ENCODE measurements at places on chromosomes 4 and X.

DNA sequence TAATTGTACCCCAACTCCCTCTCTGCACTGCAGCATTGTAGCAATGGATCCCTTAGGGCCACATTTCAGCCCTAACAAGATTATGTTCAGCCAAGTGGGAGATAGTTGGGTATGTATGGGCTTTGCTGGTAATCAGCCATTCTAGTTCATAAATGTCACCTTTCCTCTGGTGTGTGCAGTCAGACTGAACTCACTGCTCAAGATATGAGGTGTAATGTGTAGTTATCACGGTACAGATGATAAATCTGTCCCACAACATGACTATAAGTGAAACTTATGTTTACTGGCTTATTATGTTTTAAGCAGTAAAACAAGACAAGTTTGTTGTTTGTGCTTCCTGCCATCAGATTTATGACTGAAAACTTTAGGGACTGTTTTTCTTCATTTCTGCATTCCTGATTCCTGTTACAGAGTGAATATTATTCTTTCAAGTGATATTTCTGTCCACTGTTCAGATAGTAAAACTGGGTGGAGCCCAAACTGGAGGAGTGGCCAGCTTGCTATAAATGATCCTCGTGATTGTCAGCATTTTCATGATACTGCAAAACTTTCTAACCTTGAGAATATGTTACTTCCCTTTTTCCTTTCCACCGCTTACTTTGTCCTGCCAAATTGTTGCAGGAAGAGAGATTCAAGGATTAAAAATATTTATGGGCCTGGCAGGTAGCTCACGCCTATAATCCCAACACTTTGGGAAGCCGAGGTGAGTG lies 44.9 kb downstream of the ANAPC4 start:
- no peak for DNase-seq

DNA sequence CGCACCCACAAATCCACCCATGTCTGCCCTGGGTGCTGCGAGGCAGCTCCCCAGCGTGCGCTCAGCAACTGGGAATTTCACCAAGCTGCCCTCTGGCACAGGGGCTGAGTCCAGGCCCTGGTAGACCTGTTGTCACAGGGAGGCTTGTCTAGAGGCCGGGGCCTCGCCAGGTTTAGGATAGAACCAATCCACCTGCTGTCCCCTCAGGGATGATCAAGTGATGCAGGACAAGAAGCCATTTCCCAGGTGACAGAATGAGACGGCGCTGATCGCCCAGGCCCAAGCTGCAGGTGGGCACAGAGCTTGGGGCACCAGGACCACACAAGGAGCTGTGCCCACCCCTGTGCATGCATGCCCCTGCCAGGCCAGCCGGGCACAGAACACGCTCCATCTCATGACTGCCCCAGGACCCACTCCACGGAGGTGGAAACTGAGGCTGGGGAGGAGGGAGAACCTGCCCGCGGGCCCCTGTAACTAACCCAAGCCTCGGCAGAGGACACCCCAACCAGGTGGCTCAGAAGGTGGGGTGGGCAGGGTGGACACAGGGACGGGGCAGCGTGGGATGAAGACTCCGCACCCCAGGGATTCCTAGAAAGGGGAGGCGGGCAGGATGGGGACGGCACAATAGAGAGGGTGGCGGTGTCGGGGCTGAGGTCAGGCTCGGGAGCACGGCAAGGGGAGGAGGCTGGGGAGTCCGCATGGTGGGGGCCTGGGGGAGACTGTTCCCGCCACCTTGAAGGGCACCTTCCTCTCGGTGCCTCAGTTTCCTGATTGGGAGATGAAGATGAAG lies 78.0 kb downstream of the ZFYVE28 start:
- no peak for DNase-seq

DNA sequence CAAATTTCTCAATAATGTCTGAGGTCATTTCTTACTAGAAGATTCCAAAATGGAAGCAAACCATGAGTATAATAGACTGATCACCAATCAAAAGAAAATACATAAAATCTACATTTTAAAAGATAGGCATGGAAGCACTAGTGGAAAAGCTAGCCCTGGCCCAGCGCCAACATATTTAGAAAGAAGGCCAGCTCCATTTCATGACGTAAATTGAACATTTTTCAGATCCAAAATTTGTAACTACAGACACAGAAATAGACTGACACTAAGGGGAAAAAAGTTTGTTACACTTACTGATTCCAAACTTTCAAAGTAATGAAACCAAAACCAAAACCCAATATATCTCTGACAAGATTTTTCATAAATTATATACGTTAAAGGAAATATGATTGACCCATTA lies 117.7 kb downstream of the ADAMTS3 start:
- no peak for DNase-seq

GRCh38 chrX:132668178-132668577 lies 179.3 kb upstream of the MBNL3 start:
- DNase-seq, result no peak

DNA sequence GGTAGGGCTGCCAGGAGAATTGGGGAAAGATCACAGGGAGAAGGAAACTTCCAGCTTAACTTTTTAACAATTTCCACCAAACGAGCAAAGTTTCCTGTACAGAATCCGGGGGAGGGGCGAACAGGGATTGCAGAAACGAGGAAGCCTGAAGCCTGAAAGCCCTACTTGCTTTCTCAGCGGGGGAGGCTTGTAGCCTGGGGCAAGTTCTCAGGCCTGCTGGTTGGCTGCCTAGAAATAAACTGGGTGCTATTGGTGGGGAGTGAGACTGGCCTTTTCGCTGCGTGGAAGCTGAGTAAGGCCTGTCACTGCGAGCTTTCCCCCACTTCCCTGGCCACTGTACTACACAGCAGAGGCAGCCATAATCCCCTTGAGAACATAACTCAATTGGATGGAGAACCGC lies 110.8 kb upstream of the ATP8A1 start:
- DNase-seq, result no peak

GRCh38 chr4:47278631-47279030 lies 184.9 kb downstream of the COMMD8 start:
- DNase-seq, result no peak

DNA sequence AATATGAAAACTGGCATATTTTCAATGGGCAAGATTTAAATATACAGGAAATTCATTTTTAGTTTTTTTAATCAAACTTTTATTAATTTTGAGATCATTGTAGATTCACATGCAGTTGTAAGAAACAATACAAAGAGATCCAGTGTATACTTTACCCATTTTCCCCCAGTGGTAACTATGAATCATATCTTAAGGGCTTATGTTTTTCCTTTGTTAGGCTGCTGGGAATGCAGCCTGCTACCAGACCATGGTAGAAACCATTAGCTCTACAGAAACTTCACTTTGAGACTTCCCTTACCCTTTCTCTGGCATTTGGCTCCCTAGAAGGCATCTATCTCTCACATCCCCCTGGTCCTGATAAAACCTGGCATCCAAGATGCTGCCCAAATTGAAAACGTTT lies 147.6 kb upstream of the EOLA2 start:
- DNase-seq, result no peak

- DNase-seq, result no peak
Observed at GRCh38 chr4:1751919-1752283, 30.6 kb downstream of the TACC3 start.

DNA sequence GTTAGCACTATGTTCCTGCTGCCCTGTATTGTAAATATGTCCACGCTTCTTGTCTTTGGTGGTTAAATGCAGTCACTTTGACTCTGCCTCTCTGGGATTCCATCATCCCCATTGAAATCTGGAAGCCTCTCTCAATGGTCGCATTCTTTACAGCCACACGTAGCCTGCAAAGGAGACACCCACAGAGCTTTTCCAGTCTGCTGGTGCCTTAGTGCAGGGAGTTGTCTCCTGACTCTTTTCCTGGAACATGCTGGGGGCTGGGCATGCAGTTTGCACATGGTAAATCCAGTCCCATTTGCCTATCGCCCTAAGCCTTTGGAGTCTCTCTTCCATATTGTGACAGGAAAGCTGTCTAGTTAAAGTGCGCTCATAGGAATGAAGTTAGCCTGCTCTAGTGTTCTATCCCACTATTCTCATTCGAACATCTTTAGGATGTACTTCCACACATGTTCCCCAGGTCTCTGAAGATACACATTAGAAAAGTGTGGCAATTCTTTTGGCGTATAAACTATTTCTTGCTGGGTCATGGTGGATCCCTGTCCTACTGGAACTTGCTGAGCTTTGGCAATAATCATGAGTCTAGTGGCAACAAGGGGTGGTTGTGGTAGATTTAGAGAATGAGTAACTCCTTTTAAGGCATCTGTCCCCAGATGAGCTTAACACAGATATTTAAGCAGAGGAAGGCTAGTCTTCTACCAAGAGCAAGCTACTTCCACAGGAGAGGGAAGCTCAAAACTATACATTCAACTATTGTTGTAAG lies 33.7 kb downstream of the COQ2 start:
- no peak for DNase-seq

- no peak for DNase-seq
Observed at GRCh38 chrX:123155327-123155726, 28.8 kb upstream of the GRIA3 start.

- no peak for DNase-seq
Observed at GRCh38 chr4:164639001-164639400, 114.9 kb upstream of the SMIM31 start.

GRCh38 chr4:39970671-39971640 lies 6.8 kb downstream of the PDS5A start:
- DNase-seq, result no peak

DNA sequence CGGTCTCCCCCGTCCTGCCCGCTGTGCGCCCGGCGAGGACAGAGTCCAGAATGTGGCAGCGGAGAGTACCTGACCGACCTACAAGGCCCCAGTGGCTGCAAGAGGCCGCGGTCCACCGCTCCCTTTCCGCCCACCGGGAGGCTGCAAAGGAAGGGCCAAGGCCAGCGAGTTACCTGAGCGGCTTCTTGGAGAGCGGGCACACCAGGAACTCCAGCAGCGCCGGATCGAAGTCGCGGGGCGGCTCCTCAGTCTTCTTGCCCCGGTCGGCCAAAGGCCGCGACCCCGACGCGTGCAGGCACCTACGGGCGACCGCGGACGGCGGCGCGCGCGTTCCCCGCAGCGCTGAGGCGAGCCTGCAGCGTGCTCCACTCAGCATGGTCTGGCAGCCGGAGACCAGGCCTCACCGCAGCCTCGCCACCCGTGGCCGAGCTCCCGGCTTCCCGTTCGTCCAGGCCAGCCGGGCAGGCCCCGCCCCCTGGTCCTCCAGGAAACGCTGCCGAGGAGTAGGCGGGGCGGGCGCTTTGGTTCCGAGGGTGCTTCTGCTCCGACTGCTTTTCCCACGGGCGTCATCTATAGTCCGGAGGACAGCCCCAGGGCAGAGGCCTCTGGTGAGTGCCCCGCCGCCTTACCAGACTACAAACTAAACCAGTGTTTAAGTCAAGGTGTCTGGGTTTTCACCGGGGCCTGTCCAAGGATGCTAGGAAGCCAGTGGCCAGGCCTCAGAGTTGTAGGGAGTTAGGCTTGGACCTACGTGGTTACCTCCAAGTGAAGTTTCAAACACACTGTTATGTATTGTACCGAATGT lies at the start of gene PYURF:
Gene PYURF (minus strand): TSS at position 452 of the 805 bp plus-strand sequence. CDS start 76 bp downstream, at position 376.
- peak; percentile 70 for DNase-seq

DNA sequence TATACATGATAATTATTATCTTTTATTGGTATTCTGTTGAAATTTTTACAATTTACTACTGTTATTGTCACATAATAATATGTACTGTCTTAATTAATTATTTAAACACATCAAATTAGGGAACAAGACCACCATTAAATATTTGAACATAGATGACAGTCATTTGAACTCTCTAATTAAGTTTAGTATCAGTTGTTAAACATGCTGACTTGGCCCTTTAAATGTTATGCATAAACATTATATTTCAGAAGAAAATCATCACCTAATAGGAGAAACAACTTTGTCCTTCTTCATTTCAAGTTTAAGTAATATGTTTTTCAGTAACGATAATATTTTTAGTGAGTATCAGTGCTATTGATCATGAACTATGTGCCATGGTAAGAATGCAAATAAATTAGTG lies 623.5 kb upstream of the GNPDA2 start:
- no peak for DNase-seq

DNA sequence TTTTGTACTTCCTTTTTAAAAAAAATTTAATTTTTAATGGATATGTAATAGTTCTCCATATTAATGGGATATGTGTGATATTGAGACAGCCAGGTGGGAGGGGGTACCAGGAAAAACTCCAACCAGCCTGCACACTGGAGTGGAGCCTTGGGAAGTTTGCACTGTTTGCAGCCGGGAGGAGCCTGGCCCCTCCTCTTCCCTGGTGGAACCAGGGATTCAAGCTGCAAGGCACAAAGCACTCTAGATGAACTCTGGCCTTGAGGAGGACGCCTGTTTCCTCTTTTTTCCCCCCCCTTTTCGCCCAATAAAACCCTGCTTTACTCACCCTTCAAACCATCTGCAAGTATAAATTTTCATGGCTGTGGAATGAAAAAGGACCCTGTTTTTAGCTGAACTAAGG lies 48.2 kb upstream of the GC start:
- no peak for DNase-seq

DNA sequence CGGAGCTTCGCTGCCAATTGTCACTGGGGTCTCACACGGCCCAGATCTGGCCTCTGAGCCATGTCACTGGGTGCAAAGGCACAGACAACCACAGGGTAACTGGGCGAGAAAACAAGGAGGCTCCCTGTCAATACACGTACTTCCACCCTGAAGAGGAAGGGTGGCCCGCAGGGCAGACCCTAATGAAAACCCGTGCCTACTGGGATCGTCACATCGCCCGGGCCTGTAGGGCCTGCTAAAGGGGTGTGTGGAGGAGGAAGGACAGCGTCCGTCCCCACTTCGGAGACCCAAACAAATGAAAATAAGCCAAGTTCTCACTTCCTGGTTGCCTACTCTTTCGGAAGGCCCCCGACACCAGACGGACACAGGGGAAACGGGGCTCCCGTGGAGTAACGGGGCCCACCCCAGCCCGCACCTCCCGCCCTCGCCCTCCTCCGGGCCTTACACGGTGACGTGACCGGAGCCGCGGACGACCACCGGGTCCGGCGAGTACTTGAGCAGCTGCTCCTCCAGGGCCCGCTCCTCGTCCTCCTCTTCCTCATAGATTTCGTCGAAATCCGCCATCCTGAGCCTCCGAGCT lies 578 bp downstream of the CHIC2 start:
- peak; percentile 18 for DNase-seq

DNA sequence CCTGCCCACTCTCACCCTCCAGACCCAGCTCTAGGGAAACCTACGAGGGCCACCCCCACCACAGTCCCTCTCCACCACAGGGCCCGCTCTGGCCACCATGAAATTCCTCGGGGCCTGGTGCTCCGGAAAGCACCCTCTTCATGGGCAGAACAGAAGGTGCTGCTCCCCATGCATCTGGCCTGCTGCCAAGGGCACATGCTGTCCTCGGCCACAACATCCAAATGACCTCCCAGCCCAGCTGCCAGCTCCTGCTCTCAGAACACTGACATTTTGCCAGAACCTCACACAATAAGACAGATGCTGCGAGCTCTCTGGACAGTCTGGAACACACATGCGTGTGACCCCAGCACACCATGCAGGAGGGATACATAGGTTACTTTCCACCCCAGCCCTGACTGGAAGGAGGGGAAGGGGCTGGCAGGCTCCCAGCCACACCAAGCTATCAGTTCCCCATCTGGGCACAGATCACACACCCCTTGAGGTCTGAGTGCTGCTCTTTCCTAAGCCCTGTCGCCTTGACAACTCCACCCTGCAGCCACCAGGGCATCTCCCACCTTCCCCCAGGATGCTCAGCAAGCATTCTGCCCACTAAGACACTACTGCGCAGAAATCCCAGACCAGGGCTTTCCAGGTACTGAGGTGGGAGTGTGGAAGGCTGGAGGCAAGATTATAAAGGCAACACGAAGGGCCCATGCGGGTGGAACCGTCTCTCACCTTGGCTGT lies 5.8 kb downstream of the CCNQ start:
- DNase-seq, result no peak

- no peak for DNase-seq
Observed at GRCh38 chr4:44738615-44739014, 12.3 kb upstream of the GNPDA2 start.

All from stimulated activated CD4-positive, alpha-beta T cell treated with anti-CD3 and anti-CD28 coated beads, Interleukin-15, amount 100 ng/mL, for 1 hour (primary cell).